Testis (tissue), 5 donors: ENCODE measurements at places on chromosomes 1 and 21. TPM values are rescaled to one million over a fixed set of nuclear protein-coding genes. Genes with fewer than 3 reads are reported as not detected.

- no peak overlapping the region for H3K27ac ChIP-seq
- H3K4me3 ChIP-seq: no peak overlapping the region
- H3K36me3 ChIP-seq: no peaks in the 10 kb centered on the region
Observed at GRCh38 chr1:205800981-205801703, 11.9 kb downstream of the SLC41A1 start.

DNA sequence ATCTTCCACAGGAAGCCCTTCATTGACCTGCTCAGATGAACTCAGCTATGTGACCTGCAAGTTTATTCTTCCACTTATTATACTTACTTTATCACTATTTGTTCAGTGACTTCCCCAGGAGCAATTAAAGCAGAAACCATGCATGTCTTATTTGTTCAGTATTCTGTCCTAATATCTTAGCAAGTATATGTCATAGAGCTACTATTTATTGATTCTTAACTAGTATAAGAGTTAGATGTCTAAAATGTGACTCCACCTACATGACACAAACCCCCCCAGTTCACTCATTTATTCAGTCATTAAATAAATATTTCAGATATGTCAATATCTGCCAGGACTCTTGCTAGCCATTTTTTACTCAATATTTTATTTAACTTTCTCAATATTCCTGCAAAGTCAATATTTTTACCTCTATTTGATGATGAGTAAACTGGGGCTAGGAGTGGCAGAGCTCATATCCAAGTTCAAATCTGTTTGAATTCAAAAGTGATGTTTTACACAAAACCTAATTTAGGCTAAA, 469.0 kb upstream of the USP24 start:
- no peaks in the 10 kb centered on the region for H3K36me3 ChIP-seq
- no peak overlapping the region for H3K27ac ChIP-seq
- DNase-seq: no peak
- no peaks in the 10 kb centered on the region for H3K4me1 ChIP-seq

GRCh38 chr1:162206749-162207635, 137.5 kb downstream of the NOS1AP start:
- H3K27ac ChIP-seq: no peak overlapping the region
- H3K36me3 ChIP-seq: no peaks in the 10 kb centered on the region
- H3K27me3 ChIP-seq: no peaks in the 10 kb centered on the region

GRCh38 chr1:72526926-72527325, 244.6 kb upstream of the NEGR1 start:
- no peaks in the 10 kb centered on the region for H3K27me3 ChIP-seq
- DNase-seq: no peak
- H3K4me3 ChIP-seq: no peak overlapping the region
- H3K4me1 ChIP-seq: no peaks in the 10 kb centered on the region

The SPATA21 gene
- 6.0 TPM for total RNA-seq

The SH3BP5L gene
- total RNA-seq: 31.5 TPM

The NVL gene
- 38.7 TPM for total RNA-seq
